ENCODE measurements at places on chromosomes 3 and 15.
A peak's percentile ranks its signal among the peaks of the same experiment; 100 is the strongest.

DNA sequence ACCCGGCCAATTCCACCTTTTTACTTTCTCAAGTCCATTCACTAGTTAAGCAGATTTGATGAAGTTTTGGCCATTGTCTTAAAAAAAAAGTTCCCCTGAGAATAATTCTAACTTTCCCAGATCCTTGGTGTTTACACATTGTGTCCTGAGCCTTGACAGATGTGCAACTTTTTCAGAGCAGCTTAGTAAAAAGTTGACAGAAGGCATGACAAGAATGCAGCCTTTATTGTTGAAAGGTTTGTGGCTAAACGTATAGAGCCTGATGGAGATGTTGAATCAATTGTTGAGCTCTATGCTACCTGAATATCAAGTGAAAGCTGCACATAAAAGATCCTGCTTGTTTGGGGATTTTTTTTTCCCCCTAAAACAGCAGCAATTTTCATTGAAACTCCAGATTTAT, 75.3 kb upstream of the CMTM7 start:
- no peak for DNase-seq

GRCh38 chr15:59105854-59106253, 908 bp downstream of the CCNB2 start:
- no peak for DNase-seq

DNA sequence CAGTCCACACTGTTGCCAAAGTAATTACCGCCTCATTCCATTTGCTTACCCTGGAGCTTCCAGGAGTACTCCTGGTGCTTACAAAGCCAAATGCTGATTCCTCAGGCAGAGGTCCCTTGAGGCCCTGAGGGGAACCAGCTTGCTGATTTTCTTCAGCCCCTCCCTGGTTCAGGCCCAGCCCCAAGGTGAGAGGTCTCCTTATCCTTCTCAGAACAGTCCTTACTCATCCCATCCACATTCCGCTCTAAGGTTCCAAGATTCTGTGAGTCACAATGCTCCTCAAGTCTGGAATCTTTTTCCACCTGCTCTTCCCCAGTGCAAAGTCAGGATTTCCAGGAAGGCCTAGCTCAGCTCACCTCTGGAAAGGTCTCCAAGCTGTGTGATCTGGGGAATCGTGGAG, 1.8 kb upstream of the ATP10A start:
- no peak for DNase-seq

DNA sequence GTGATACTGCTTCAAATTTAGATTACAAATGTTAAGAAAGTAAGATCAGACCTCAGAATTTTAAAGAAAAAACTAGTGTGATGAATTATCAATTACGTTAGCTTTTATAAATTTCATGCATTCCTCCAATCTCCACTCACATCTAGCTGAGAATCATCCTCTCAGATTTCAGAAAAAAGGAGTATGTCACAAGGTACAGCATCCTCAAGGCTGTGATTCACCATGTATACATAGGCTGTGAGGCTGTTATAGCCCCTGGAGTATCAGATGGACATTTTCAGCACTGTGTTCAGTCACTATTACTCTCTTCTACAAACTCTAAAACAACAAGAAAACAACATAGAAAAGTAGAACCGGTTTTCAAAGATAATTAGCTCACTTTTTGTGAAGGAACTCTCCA, 214.4 kb downstream of the PCCB start:
- no peak for DNase-seq

GRCh38 chr3:155217591-155217990, 75.9 kb downstream of the STRIT1 start:
- DNase-seq, result no peak

GRCh38 chr3:190492129-190492528, 21.8 kb upstream of the IL1RAP start:
- DNase-seq, result no peak

DNA sequence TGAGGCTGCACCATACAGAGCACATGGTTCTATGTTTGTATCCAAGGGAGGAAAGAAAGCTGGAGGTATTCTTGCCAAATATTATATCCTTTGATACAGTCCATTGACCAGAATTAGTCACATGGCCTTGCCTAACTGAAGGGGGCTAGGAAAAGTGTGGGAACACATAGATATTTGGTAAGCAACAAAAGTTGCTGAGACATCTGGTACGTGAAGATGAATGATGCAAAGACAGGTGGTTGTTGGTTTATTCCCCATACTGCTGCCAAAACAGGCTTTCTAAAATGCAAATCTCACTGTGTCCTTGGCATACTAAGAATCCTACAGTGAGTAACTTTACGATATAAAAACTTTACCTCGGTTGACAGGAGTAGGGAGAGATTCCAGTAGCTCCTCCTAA, 162.2 kb downstream of the VGLL3 start:
- DNase-seq, result no peak

DNA sequence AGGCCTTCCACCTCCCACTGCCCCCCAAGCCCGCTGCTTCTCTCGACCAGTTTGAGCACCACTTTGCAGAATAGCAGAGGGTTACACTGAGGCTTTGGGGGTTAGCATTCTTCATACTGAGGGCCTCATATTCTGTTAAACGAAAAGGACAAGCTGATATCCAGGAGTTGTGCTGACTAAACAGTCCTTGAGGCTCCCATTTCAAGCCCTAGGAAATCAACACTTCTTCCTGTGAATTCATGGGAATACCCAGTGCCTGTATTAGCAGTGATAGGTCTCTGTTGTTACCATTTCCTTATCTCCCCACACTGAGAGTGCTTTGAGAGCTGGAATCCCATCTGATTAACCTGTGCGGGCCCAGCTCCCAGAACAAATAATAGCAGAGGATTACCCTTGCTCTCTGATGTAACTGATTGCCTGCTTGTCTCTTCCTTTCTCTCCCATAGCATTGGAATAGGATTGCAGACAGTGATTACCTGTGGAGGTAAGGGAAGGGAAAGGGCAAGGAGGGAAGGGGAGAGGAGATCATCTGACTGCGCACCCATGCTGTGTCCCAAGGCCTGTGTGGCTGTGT, 930 bp downstream of the FBXW12 start:
- DNase-seq, result no peak

- no peak for DNase-seq
Measured at GRCh38 chr3:52005571-52005986, 9.9 kb upstream of the RPL29 start.

DNA sequence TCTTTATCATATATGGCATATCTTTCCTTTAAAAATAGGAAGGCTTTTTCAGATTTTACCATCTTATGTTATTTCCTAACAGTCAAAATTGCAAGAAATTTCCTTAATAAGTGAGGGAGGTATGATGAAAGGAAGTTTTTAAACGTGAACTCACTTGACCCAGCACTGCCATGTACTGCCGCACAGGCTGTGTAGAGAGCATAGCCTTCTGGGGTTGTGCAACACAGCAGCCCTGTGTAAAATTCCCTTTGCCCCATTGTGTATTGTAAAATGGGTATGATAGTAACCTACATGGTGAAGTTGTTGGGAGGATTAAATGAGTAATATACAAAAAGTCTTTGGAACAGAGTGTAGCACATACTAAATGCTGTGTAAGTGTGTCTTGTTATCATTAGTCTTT, 78.6 kb downstream of the PEX5L start:
- DNase-seq, result no peak

DNA sequence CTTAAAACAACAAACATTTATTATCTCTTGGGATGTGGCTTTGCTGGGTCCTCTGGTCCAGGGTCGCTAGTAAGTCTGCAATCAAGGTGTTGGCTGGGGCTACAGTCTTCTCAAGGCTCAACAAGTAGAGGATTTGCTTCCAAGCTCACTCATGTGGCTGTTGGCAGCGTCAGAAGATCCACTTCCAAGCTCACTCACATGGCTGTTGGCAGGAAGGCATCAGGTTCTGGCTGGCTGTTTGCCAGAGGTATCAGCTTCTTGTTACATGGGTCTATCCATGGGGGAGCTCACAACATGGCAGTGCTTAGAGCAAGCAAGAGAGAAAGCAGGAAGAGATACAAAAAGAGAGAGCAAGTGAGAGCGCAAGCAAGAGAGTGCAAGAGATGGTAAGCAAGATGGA, 15.0 kb upstream of the BNC1 start:
- DNase-seq, result peak; percentile 24

DNA sequence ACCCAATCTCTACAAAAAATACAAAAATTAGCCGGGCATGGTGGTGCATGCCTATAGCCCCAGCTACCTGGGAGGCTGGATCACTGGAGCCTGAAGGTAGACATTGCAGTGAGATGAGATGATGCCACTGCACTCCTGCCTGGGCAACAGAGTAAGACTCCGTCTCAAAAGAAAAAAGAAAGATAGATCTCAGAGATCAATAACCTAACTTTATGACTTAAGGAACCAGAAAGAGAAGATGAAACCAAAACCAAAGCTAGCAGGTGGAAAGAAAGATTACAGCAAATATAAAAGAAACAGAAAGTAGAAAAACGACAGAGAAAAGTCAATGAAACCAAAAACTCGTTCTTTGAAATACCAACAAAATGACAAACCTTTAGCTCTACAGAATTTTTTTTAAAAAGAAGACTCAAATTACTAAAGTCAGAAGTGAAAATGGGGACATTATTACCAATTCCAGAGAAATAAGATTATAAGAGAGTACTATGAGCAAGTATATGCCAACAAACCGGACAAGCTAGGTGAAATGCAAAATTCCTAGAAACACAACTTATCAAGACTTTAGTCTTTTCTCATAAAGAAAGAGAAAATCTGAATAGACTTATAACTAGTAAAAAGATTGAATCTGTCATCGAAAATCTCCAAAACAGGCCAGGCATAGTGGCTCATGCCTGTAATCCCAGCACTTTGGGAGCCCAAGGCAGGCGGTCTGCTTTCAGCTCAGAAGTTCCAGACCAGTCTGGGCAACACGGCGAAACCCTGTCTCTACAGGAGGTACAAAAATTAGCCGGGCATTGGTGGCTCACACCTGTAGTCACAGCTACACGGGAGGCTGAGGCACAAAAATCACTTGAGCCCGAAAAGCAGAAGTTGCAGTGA, 35.0 kb downstream of the ACAP2 start:
- no peak for DNase-seq

- DNase-seq, result peak; percentile 87
Measured at GRCh38 chr3:88810455-88810854, 297.0 kb upstream of the EPHA3 start.

GRCh38 chr15:48825075-48825474, 14.2 kb upstream of the CEP152 start:
- no peak for DNase-seq

- DNase-seq, result no peak
Measured at GRCh38 chr3:188348435-188349244, 194.7 kb downstream of the LPP start.

DNA sequence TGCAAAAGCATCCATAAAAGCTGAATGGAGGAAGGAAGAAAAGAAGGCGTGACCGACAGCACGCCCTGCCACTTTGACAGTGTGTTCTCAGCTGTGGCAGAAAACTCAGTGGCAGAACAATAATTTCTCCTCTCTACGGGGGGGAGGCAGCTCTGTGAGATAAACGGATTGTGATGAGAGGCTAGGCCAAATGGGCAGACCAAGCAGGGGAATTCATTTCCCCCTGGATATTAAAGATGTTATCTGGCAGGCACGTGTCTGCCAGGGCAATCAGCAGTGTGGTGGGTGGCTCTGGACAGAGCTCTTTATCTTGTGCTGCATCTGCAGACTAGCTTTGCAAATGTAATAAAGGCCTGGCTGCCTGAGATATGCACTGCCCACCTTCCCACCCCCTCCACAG, 1.9 kb upstream of the RMDN3 start:
- no peak for DNase-seq

- DNase-seq, result no peak
Measured at GRCh38 chr3:160564949-160565441, 376 bp downstream of the KPNA4 start.

DNA sequence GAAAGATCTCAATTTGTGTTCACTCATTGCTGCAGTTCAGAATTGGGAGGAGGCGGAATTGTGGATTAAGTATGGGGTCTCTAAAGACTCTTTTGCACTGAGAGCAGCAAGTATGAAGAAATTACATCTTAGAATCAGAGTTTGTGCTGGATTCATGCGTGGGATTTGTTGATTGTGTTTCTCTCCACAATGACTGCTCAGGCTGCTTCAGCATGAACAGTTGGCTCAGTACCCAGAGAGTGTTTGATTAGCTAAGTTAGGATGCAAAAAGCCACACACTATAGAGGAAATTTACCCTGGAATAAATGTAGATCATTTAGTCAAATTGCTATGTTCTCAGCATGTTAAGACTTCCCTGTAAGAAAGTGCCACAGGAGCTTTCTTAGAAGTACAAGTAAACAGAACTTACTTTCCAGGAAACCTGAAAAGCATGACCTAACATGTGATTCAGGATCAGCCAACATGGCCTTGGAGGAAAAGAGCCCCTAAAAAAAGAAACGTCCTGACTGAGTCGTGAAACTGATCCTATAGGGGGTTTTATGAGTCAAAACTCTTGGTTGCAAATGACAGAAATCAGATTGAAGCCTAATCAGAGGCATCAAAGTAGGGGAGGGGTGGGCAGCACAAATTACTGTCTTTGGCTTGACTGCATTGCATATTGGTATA, 32.6 kb downstream of the HHLA2 start:
- DNase-seq, result no peak

GRCh38 chr3:52191663-52192062, 6.3 kb upstream of the ALAS1 start:
- DNase-seq, result no peak

DNA sequence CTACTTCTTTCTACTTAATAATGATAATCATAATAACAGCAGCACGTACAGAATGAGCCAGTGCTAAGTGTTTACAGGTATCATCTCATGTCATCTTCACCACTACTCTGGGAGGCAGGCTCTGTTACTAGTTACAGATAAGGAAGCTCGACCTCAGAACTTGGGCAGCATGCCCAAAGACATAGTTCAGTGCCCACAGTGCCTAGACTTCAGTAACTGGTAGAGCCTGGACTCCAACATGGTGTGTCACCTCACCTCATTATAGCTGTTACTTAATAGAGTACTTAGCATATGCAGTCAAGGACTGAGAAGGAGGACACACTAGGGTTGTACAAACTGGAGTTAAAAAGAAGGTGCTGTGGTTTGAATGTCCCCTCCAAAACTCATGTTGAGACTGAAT, 7.6 kb downstream of the GADL1 start:
- no peak for DNase-seq

DNA sequence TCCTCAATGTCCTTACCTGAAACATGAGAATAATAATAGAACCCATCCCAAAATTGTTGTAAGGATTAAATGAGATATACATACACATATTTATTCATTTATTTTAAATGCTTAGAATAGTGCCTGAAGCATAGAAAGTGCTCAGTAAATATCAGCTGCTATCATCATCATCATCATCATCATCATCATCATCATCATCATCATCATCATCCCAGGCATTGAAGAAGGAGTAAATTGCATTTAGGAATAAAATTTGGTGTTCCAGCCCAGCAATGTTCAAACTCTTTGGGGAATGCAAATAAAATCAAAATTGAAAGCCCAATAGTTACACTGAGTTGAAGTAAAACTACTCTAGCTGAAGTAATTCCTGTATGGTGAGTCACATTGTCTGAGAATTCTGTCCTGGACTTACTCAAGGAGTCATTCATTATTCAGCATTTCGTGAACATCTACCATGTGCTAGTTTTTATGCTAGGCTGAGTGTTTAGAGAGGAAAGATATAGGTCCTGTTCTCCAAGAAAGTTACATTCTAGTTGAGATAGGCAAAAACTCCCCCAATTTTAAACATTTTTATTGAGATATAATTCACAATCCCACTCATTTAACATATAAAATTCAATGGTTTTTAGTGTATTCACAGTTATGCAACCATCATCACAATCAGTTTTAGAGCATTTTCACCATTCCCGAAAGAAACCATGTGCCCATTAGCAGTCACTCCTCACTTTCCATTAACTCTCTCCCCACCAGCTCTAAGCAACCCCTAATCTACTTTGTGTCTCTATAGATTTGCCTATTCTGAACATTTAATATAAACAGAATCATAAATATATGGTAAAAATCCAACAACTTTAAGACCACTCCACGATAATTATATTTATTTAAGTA, 107.2 kb downstream of the FRMD5 start:
- no peak for DNase-seq
